Stimulated activated CD8-positive, alpha-beta memory T cell treated with anti-CD3 and anti-CD28 coated beads, Interleukin-7, amount 100 ng/mL, for 1 hour (primary cell): ENCODE measurements at places on chromosomes 13 and 19.
A peak's percentile ranks its signal among the peaks of the same experiment; 100 is the strongest.

GRCh38 chr19:53865523-53865917, 2.2 kb upstream of the MYADM start:
- DNase-seq, result no peak

GRCh38 chr19:31102674-31103073, 246.6 kb downstream of the TSHZ3 start:
- no peak for DNase-seq

- no peak for DNase-seq
Observed at GRCh38 chr19:1080360-1081161, 13.6 kb downstream of the ARHGAP45 start.

DNA sequence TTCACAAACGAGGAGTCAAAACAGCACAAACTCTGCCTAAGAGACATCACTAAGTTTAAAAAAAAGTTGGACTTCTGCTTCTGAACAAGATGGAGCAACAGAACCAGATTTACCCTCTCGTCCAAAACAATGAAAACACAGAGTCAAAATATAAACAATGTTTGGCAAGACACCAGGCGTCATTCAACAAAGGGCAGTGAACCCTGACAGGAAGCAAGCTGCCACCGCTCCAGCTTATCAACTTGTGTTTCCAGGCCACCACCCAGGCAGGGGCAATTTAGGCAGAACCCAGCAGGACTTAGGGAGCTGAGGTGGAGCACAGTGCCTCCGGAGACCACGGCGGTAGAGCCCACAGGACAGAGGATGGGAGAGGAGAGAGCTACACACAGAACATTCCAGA, 8.6 kb upstream of the NAPA start:
- DNase-seq, result no peak

GRCh38 chr13:76636829-76637228, 249.4 kb downstream of the KCTD12 start:
- DNase-seq, result no peak

- no peak for DNase-seq
Observed at GRCh38 chr13:97234236-97234635, 12.1 kb downstream of the MBNL2 start.

- DNase-seq, result no peak
Observed at GRCh38 chr19:18193388-18194180, 566 bp downstream of the MPV17L2 start.

DNA sequence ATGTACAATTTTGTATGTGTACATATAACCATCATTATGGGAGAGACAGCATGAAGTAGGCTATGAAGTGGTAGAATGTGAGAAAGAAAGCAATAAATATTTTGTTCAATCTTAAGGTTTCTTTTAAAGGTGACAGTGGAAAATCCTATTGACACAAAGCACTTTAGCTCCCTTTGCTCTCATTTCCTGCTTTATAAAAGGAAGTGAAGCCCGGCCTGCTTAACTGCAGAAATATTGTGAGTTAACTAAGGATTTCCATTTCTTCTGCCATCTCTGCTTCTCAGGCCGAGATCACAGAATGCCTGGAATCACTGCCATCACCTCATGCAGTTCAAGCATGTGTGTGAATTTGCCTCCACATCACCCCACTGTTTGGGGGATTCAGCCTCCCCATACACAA, 83.5 kb downstream of the FRY start:
- no peak for DNase-seq

GRCh38 chr19:48596679-48597465, 9.7 kb upstream of the SPACA4 start:
- no peak for DNase-seq

DNA sequence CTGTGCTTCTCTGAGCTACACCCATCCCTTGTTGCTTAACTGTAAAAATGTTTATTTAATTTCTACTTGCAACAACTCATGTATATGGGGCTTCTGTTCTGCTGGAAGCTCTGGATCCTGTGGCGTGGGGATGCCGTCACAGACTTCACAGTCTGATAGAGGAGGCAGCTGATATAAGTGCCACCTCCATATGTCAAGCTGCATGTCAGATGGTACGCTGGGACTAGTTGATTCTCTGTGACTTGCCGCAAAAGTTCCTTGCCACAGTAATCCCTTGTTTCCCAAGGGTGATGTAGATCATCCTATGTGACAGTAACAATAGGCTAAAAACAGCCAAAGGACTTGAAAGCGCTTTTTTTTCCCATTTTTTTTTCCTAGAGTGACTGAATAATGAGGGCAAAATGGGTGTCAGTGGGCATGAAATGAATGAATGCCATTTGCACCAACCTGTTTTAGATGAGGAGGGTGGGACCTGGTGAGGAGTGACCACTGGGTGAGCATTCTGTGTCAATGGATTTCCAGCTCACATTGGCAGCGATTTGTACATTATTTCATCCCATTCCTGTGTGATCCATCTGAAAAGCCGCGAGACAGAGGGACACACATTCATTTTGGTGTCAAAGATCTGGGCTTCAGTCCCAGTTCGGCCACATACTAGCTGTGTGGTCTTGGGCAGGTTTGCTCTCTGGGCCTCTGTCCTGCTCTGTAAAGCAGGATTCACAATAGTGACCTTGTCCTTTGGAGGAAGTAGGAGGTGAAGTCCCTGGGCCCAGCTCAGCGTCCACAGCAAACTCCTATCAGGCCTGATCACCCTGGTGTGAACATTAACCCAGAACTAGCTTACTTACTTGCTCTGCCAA, 88.9 kb upstream of the RNF113B start:
- DNase-seq, result no peak

GRCh38 chr19:5983367-5983955, 5.5 kb upstream of the RANBP3 start:
- DNase-seq, result no peak

DNA sequence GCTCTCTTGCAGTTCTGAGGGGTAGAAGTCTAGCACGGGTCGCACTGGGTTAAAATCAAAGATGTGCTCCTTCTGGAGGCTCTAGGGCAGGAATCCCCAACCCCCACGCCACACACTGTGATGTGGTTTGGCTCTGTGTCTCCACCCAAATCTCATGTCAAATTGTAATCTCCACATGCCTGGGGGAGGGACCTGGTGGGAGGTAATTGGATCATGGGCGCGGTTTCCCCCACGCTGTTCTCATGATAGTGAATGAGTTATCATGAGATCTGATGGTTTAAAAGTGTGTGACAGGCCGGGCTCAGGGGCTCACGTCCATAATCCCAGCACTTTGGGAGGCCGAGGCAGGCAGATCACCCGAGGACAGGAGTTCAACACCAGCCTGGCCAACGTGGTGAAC, 26.6 kb upstream of the CALM3 start:
- no peak for DNase-seq

DNA sequence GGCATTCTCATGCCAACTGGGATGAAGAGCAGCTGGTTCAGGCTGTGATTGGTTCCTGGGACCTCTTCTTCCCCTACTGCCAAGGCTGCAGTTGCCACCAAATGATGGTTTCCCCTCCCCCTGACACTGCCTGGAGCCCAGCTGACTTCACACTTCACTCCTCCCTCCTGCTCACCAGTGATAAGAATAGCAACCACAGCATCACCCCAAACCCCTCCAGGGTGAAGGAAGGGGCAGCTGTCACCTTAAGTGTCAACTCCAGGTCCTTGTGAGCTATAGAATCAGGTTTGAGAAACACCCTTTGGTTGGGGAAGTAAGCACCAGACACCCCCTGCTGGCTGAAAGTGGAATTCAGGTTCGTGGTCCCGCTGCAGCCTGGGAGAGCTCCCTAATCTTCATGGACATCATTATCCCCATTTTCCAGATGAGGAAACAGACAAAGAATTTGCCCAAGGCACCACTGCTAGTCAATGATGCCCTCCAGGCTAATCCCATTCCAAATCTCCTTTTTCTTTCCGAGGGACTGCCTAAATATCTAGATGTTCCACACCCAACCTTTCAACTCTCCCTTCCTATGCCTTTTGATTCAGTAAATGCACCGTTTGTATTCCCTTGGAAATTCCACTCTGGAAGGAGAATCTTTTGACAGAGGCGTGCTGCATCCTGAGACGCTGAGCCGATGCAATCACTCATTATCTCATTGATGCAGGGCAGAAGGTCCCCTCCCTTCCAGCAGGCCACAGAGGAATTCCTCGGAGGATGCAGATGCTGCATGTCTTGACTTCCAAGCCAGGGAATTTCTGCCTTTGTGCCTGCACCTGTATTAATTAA, 50.6 kb upstream of the UQCRFS1 start:
- DNase-seq, result peak; percentile 35

DNA sequence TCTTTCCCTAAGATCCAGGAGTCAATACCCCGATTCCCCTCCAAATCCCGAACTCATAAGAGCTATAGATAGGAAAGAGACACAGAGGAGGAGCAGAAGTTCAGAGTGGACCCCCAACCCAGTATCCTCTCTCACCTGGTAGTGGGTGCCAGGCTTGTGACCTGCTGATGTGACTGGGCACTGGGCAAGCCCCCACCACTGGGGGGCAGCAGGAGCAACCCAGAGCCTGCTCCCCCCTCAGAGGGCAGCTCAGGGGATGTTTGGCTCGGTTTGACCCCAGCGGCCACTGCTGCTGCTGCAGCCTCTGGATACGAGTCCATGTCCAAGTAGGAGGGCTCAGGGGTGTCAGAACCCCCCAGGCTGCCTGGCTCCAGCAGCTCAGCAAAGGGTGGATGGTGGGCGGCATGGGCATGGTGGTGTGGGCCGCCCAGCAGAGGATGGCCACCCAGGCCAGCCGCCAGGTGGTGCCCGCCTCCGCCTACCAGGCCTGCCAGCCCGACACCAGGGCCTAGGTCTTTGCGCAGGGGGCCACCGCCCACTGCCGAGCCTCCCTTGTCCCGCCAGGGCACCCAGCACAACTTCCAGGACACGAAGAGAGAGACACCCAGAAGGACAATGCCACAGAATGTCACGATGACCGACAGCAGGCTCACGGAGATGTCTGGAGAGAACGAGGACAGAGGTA, 7.4 kb downstream of the SYT3 start:
- DNase-seq, result no peak

DNA sequence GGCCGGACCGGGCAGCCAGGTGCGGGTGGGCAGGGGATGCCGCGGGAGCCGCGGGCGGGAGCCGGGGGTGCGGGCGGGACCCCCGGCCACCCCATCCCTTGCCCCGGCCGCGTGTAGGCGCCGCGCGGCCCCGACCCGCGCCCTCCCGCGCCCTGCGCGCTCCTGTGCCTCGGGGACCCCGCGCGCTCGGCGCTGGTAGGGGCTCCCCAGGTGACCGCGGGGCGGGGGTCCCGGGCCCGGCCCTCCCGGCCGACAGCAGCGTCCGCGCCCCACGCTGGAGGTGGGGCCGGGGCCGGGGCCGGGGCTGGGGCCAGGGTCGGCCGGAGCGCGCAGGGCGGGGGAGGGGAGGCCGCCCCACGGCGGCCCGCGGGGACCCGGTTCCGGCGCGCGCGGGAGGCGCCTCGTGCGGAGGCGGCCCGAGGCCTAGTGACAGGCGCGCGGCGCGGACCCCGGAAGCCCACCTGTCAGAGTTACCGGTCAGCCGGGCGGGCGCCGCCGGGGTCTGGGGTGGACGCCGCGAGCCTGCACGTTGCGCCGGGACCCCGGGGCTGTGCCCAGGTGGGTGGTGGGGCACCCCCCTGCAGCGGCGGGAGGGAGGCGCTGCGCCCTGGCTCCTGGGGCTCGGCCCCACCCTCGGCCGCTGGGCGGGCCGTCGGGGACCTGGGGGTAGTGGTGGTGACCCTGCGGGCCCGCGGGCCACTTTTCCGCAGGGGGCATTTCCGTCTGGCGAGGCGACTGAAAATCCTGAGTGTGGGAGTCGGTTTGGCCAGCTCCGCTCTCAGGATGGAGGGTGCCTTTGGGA, 518 bp downstream of the TFDP1 start:
- no peak for DNase-seq

DNA sequence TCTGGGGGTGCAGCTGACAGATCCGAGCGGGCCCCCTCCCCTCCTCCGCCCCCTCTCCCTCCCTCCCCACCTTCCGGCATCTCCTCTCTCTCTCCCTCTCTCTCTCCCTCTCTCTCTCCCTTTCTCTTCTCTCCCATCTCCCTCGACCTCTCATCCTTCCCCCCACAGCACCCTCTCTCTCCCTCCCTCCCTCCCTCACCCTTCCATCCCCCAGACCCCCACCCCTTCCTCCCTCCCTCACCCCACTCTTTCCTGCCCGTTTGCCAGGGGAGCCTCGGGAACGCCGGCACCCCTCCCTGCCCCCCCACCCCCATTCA, 666 bp downstream of the CELF5 start:
- no peak for DNase-seq

DNA sequence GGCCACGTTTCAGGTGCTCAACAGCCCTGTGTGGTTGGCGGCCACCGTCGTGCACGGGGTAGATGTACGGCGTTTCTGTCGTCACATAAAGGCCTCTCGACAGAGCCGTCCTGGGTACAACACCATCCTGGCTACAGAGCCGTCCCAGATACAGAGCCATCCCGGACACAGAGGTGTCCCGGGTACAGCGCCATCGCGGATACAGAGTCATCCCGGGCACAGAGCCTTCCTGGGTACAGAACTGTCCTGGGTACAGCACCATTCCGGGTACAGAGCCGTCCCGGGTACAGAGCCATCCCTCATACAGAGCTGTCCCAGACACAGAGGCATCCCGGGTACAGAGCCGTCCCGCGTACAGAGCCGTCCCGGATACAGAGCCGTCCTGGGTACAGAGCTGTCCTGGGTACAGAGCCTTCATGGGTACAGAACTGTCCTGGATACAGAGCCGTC, 222.7 kb upstream of the SOX1 start:
- DNase-seq, result no peak

DNA sequence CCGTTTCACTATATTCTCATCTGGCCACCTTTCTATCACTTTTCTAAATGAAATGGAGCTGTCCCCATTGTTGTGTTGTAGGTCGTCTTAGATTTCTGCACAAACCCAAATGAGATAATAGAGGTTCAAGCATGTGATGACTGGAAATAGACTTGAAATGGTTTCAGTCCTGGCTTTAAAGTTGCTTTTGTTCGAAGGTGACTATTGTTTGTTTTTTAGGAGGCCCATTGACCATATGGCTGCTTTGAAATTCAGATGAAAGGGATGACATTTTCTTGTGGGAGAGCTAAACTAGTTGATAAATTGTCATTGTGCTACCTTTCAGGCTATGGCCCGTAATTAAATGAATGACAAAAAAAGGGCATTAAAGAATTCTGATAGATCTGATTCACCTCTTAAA, 583.7 kb downstream of the GPC6 start:
- DNase-seq, result no peak

DNA sequence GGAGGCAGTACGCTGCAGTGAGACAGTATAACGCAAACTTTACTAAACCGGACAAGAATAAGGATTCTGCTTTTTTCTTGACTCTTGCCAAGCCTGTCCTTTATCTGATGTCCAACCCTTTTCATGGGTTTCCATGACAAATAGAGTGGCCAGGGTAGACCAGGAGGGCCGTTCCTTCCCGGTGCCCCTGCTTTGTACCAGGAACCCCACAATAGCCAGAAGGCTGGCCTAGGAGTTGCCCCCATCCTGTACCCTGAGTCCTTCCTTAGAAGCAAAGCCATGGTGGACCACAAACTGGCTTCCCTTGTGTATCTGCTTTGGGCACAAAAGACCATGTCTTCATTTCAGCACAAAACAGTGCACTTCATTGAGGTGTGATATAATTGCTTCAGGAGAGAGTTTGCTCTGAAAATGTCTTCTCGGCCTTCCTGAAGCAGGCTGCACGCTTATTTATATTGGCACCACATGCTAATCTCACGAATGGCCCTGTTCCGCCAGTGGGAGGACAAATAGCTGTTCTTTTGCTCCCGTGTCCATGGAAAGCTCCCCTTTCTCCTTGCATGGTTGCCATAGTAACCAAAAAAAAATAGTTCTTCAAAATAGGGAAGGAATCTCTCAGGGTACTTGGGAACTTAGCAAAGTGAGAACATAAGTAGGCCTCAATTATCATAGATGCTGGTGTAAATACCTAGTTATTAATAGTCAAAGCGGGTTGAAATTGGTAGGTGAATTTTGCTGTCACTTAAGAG, 222.1 kb downstream of the ZIC5 start:
- no peak for DNase-seq

GRCh38 chr19:3765121-3765520, 2.6 kb downstream of the MRPL54 start:
- no peak for DNase-seq
